ENCODE measurements at places on chromosomes 7 and 10. TPM values are rescaled to one million over a fixed set of nuclear protein-coding genes. Genes with fewer than 3 reads are reported as not detected.

Gene SPOCK2
- total RNA-seq: 0.29 TPM

Gene CDH23
- total RNA-seq: not detected

Gene PLXNA4
- total RNA-seq: 36.0 TPM

Gene SLC29A4
- total RNA-seq: 1.9 TPM

Gene KCND2
- total RNA-seq: not detected

Gene SORCS1
- not detected for total RNA-seq

Gene AGAP5
- 6.0 TPM for total RNA-seq

Measured in thoracic aorta endothelial cell (primary cell).